Choroid plexus epithelial cell (primary cell): ENCODE measurements at places on chromosomes 7 and 10.

GRCh38 chr7:47803846-47804245 is 144.4 kb downstream of the PKD1L1 start:
- DNase-seq, result no peak

- DNase-seq, result no peak
Observed at GRCh38 chr7:153433223-153433622, 619.0 kb upstream of the DPP6 start.

GRCh38 chr7:23405240-23405618 is 65.1 kb downstream of the IGF2BP3 start:
- DNase-seq, result no peak

DNA sequence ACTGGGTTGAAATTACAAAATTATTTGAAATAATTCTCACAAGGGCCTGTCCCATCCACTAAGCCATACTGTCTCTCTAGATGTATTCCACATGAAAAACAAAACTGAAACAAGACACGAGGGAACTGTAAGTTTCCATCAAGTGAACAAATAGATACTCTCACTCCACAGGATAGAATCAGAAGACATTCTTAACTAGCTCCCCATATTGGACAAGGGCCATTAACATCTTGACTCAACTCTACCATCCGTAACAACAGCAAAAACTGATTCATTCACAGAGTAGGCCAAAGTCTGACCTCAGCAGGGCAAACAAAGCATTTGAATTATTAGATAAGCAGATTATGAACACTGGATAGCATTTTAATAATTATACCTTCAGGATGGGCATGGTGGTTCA is 29.1 kb downstream of the UBE2H start:
- DNase-seq, result peak; percentile 89

DNA sequence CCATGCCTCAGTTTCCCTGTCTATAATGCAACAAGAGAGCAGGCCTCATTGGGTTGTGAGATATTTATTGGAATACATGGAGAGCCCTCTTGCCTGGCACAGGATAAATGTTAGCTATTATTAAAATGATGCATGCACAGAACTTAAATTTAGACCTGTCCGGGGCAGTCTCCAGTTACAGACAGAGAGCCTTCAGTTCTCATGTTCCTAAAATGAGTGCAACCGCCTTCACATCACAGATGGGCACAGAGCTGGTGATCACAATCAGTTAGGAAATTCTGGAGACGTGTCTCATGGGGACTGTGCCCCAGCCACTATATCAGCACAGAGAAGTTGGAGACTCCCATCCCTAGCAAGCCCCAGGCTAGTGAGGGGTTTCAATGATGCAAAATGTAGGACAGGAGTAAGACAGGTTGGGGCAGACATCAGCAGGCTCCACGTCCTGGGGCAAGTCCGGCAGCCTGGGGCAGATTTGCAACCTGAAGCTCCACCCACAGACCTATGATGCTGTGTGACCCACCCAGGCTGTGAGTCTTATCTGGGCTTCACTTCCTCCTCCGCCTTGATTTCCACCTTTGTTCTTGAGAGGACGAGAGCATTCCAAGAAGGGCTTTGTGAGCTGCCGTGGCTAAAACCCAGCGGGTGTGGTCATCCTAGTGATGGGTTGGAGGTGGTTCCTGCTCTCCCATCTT is 49.4 kb downstream of the CXCL12 start:
- no peak for DNase-seq

GRCh38 chr10:116120688-116121455 is 152.1 kb downstream of the GFRA1 start:
- no peak for DNase-seq

- no peak for DNase-seq
Observed at GRCh38 chr7:26995666-26996065, 100.1 kb downstream of the HOXA1 start.

- no peak for DNase-seq
Observed at GRCh38 chr7:91771394-91771793, 109.1 kb downstream of the MTERF1 start.

GRCh38 chr10:89342206-89342958 is 14.6 kb downstream of the IFIT3 start:
- peak; percentile 98 for DNase-seq

DNA sequence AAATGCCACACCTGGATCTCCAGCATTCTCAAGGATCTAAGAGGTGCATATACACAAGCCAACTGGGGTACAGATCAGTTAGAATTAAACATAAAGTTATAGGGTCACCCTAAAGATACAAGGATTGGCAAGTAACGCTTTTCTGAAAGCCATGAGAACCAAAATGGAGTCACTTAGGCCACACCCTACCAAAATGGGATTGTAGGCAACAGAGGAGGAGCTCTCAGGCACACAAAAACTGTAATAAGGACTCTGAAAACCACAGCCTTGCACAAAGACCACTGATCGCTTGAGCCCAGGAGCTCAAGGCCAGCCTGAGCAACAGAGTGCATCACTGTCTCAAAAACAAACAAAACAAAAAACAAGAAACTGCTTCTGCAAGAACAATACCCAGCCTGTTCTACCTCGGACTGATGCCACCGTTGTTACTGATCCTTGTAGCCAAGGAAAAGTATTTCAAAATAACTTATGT is 35.5 kb downstream of the SVOPL start:
- DNase-seq, result no peak
